AG04450 (cell line): ENCODE measurements at places on chromosomes 13 and 19. TPM values are rescaled to one million over a fixed set of nuclear protein-coding genes. Genes with fewer than 3 reads are reported as not detected.

Gene NLRP7
- not detected in 2 replicates for polyA plus RNA-seq

Gene ACP4
- not detected in 2 replicates for polyA plus RNA-seq

Gene FGF22
- not detected in 2 replicates for polyA plus RNA-seq

Gene NKPD1
- 0.04 TPM in 2 replicates for polyA plus RNA-seq

Gene MLLT1
- polyA plus RNA-seq: 12.3 and 15.3 TPM in 2 replicates

Gene NR2F6
- 16.3 and 18.9 TPM in 2 replicates for polyA plus RNA-seq

Gene GPR12
- polyA plus RNA-seq: not detected in 2 replicates

Gene CGB2
- not detected in 2 replicates for polyA plus RNA-seq

DNA sequence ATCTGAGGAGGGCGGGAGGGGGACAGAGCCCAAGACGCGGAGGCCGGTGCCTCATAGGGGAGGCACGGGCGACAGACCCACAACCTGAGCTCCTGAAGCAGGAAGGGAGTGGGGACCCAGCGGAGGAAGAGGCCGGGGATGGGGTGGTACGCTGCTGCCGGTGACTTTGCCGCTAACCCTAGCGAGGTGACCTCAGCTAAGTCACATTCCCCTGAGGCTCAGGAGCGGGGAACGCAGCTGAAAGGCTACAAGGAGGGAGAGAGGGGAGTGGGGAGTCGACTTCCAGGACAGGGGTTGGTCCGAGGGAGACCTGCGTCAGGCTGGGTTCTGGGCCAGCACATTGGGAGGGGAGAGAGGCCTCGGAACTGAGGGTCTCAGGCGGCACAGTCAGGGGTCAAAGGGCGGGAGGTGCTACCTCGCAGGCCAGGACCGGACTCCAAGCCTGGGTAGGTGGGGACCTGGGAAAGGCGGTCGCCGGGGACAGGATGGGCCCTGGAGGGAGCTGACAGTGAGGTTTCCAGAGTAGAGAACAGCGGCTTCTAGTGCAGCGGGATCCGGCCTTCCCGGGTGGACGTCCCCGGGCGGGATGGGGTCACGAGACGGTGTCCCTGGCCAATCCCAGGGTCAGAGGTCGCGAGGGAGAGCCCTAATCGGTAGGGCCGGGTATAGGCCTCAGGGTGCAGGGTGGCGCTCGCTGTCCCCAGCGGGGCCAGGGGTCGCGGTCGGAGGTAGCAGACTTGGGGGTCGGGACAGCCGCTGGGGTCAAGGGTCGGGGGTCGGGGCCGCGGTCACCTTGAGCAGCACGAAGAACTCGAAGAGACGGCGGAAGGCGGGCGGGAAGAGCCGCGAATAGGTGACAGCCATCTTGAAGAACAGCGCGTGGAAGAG lies 699 bp downstream of the TMEM259 start:
- no peak for DNase-seq

DNA sequence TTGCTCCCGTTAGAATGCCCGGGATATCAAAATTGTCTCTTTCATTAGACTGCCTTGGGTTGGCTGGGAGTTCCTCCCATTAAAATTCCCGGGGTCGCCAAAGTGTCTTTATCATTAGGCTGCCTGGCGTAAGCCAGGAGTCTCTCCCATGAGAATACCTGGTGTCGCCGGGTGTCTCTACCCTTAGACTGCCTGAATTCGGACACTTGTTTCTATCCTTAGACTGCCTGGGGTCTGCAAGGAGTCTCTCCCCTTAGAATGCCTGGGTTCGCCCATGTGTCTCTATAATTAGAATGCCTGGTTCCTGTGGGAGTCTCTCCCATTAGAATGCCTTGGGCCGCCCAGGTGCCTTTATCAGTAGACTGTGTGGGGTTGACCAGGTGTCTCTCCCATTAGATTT lies 1538.2 kb downstream of the UQCRFS1 start:
- DNase-seq: no peak

- DNase-seq: no peak
Observed at GRCh38 chr13:93326234-93326811, 99.7 kb downstream of the GPC6 start.

DNA sequence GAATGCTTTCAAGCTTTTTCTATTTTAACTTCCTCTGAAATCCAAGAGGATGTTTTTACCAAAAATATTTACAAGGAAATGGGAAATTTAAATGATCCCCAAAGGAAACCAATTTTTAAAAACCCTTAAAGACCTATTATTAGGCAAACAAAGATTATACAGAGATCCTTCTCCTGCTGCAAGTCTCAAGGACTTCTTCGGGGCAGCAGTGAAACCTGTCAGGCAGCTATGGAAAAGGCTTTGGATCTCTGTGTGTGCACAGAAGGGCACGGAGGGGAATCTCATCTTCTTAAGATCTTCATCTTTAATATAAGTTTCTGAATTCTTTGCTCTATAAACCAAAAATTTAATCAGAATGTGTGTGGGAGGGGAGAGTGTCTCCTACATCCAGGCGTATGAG lies 36.0 kb upstream of the CLDN10 start:
- no peak for DNase-seq

DNA sequence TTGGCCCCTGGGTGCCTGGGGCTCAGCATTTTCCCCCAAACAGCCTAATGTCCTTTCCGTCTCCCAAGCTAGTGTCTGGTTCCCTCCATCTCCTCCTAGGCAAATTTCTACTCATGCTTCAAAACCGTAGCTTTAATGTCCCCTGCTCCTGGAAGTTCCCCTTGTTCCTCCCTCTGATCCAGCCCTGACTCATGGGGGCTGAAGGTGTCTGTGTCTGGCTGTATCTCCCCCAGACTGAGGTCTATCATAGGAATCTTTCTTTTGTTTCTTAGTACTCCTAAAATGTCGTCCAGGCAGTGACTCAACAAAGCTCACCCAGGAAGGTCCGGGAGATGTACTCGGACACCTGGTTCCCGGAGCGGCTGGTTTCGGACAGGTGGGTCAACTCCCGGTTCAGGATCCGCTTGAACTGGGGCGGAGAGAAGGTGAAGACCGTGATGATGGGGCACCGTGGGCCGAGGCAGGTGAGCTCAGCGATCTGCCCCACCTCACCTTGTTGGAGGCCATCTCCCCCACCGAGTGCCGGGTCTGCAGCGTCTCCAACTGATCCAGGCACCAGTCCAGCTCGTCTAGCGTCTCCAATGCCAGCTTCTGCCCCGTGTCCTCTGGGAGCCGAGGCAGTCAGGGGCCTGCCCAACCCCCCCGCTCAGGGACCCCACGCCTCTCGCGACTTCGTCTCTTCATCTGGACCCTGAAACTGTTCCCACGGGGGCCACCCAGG lies 6.2 kb downstream of the PDE4C start:
- DNase-seq: no peak

DNA sequence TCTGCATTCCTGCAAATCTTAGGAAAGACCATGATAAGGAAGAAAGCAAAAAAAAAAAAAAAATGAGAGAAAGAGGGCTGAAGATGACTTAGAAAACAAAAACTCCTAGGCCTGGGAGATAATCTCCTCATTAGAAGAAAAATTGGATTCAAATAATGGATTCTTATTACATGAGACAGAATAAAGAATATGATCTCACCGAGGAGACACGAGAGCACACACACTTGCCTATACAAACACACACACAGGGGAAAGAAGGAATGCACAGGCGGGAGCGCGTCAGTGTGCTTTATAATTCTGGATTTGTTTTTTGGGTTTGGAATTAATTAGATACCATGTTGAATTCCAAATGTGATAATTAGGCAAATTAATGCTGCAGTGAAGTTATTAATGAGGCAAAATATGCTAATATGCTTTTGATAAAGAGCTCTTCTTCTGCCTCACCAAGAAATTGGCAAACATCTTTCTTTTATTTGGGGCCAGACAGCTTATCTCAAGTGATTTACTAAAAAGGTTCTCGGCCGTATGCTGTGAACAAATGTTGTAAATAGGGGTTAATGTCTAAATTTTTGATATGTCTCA lies 36.1 kb upstream of the PCDH8 start:
- no peak for DNase-seq

DNA sequence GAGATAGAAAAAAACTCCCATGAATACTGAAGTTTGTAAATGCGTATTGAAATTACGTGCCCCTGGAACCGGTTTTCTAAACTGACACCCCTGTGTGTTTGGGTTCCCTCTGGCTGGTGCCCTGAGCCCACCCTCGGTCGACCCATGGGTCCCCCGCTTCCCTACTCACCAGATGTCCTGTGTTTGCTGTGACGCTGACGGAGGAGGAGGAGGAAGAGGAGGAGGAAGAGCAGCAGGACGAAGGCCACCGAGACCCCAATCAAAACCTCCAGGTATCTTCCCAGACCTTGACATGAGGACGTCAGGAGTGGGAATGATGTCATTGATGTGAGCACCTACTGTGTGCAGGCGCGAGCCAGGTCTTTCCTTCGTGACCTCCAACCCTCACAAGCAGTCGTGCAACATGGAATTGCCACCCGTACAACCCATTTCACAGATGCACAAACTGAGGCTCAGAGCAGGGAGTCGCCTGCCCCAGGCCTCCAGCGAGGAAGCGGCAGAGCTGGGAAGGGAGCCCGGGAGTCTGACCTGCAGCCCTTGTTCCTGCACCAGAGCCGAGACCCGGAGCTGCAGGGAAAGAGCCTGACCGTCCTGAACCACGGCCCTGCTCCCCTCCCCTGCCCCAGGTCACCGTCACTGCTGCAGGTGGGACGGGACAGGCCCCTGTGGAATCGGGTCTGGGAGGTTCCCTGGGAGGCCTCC lies 3.7 kb downstream of the LILRB3 start:
- no peak for DNase-seq

GRCh38 chr13:44458313-44458975 lies 84.8 kb downstream of the SERP2 start:
- DNase-seq: no peak

GRCh38 chr13:20461481-20461859 lies 64.2 kb downstream of the CRYL1 start:
- DNase-seq: no peak

DNA sequence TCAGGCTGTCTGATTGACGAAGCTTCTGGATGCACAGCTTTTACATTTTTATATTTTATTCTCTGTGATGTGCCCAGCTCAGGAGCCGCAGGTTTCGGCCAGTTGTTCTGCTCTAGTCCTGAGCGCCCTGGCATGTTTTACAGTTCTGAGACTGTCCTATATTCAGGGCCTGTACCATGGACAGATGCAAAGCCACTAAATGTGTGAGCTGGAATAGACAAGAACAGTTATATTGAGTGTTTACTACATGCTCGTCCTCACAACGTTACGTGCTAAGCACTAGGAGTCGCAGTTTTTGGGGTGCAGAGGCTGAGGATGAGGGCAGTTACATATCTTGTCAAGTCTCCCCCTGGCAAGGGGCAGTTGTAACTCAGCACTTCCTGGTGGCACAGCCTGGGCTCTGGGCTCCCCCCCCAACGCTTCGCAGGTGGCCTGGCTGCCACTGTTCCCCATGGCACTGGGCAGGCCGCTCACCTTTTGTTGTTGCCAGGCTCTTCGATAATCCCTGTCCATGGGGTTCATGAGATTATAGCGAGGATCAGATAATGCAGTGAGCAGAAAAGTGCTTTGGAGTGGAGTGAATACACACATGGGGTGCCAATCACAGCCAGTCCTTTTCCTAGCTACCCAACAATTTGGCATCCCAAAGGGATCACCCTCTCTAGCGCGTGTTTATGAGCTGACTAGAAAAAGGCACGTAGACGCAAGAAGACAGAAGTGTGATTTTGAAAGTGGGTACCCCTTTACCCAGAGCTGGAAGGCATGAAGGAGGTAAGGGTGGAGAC lies 23.5 kb downstream of the ARL11 start:
- DNase-seq: no peak

DNA sequence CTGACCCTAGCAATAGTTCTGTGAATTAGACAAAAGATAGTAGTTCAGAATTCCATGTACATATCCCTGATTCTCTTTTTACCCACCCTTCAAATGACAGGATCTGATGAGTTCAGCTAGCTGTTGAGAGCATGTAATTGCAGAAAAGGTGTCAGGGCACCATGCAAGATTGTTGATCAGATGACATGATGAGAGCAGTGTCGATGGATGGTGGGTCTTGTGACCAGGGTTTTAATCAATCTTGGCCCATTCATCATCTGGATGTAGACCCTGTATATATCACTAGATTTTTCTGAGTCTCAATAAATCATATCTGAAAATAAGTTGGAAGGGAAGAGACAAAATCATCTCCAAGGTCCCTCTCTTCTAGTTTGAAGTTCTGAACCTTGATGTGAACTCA lies 379.0 kb downstream of the OXGR1 start:
- no peak for DNase-seq

- no peak for DNase-seq
Observed at GRCh38 chr13:34419755-34420154, 522.3 kb upstream of the NBEA start.

GRCh38 chr13:89052699-89053098 lies 1381.5 kb downstream of the SLITRK5 start:
- no peak for DNase-seq

GRCh38 chr19:18306888-18307260 lies 16.0 kb downstream of the LSM4 start:
- no peak for DNase-seq

DNA sequence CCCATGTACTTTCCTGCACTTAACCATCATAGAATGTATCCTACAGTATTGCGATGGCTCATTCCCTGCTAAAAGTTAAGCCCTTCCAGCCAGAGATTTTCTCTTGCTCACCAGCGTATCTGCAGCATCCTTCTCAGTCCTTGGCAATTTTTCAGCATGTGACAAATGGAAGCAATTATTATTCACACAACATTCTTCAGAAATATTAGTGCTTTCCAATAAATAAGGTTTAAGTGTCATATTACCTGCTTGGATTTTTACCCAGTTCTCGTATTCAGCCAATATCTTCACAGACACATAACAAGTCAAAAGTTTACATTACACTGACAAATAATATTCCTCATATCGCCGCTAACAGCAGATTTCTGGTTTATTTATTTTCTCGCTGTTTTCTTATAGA lies 82.3 kb downstream of the POU4F1 start:
- no peak for DNase-seq

GRCh38 chr19:4707322-4707721 lies 16.3 kb downstream of the DPP9 start:
- DNase-seq: no peak

- no peak for DNase-seq
Observed at GRCh38 chr13:50226515-50227155, 211.4 kb downstream of the KCNRG start.

DNA sequence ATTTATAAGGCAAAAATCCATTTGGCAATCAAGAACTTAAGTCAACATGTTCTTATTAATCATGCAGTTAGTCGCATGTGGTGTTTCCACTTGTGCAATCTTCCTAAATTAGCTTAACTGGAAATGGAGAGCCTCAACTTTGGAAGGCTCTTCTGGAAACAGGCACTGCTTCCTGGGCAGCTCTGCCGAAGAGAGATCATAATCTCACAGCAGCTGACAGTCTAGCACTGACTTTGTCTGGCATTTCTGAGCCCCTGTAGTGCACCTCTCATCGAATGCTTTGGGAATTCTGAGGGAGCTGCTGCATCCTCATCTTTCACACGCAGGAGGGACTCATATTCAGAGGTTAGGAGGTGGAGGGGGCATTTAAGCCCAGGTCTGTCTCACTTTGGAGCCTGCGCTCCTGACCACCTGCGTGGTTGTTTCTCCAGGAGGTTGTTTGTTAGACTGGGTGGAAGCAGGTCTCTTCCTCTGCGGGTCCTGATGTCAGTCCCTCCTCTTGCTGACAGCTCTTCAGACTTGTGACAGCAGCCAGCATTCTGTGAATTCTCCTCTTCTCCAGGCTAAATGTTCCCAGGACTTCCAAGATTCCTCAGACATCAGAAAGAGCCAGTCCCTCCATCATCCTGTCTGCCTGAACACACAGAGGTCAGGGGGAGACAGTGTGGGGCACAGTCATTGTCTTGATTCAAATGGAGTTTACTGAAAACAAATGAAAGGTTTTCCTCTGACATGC lies 100.4 kb upstream of the GJB6 start:
- DNase-seq: no peak

- no peak for DNase-seq
Observed at GRCh38 chr13:114069376-114070097, 62.9 kb downstream of the RASA3 start.

GRCh38 chr19:53102756-53103233 lies 427 bp downstream of the ZNF160 start:
- no peak for DNase-seq

GRCh38 chr19:30419568-30420180 lies 47.5 kb downstream of the ZNF536 start:
- no peak for DNase-seq
